Islet precursor cell (in vitro differentiated cells): ENCODE measurements at places on chromosomes 2 and 18.

DNA sequence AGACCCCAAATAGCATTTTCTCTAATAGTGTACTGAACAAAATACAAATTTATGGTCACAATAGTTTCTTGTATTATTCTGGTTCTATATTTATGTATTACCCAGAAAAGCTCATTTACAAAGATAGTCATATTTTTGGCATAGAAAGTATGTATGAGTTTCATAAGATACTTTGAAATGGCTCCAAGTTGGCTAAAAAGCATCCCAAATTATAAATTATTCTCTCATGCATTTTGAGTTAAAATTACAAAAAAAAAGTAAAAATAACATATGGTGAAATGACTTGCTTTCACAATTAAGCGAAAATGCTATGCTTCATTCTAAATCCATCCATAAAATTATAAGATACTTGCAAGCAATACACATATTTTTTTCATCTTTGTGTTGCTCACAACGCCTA, 530.7 kb downstream of the ZNF804A start:
- no peak for DNase-seq

DNA sequence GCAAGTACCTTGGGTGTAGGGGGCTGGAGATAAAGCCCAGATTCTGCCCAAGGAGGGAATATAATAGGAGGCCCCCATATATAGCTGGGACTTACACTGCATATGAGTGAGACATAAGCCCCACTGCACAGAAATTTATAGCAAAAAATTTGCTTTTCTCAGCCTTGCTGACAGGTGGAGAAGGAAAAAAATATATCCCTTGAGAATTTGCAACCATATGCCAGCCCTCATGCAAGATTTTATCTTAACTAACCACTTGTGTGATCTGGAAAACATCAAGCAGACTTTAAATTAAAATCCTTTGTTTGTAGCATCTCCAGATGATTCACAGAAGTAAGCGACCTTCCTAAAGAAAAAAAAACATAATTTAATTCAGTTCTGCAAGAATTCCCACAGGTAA, 288.2 kb downstream of the BCL2 start:
- DNase-seq = no peak

DNA sequence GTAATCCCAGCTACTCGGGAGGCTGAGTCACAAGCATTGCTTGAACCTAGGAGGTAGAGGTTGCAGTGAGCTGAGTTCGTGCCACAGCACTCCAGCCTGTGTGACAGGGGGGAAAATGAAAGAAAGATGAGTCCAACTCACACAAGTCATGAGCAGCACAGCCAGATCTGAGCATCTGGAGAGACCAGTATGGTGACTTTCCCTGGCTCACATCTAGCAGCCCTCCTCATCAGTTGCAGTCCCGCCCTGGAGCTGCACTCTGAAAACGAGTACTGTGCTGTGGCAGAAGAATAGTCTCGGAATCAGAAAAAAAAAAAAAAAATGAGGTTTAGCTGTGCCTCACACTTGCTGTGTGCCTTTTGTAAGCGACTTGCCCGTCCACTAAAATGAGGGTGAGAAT, 74.4 kb upstream of the TRIB2 start:
- peak; percentile 71 for DNase-seq

GRCh38 chr2:179106342-179106675, 56.4 kb upstream of the CCDC141 start:
- DNase-seq = no peak

DNA sequence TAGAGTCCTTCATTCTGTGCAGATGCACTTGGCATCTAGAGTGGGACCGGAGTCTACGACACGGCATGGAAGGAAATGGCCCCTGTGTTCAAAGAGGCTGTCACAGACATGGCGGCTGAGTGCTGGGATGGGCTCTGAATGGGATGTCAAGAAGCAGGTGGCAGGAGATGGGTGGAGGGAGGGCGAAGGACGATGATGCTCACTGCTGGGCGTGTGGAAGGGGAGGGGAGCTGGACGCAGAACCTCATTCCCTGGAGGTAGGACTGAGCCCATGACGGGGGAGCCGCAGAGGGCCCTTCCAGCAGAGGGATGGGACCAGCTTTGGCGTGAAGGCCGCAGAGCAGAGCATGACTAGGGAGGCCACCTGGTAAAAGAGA, 18.8 kb upstream of the ALPI start:
- no peak for DNase-seq

GRCh38 chr18:3869848-3870247, 419.9 kb downstream of the TGIF1 start:
- no peak for DNase-seq

DNA sequence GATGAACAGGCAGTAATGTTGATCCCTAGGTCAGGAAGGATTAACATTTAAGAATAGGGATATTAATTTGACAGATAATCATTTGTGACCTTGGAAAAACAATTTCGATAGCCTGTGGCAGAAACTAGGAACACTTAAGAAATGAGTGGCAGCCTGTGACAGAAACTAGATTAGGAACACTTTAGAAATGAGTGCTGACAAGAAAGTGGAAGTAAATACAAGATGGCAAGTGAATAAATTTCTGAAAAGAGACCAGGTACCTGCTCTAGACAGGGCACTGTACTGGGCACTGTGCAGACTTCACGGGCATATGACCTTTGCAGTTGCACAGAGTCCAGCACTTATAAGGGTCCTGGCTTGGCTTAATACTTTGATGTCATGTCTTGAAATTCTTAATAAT, 5.5 kb upstream of the HNRNPA3 start:
- DNase-seq = no peak

- DNase-seq = peak; percentile 41
Measured at GRCh38 chr2:240196716-240197461, 56.4 kb upstream of the OTOS start.

GRCh38 chr18:23248826-23249225, 113.5 kb downstream of the CABLES1 start:
- no peak for DNase-seq

DNA sequence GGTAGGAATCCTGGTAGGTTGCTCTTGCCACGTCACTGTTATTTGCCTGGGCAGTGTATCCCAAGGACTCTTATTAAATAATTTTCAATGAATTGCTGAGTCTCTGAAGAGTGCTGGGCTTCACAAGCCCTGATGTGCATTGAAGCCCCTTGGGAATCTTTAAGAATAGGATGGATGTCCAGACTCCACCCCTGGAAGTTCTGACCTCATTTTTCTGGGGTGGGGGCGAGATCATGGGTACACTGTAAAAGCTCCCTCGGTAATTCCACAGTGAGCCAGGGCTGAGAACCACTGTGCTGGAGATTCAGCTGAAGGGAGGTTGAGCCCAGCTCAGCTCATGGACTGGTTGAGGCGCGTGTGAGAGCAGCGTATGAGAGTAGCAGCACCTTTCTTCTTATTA, 140.2 kb downstream of the PIEZO2 start:
- DNase-seq = no peak

GRCh38 chr2:234032279-234032856, 18.1 kb upstream of the SPP2 start:
- no peak for DNase-seq

- no peak for DNase-seq
Measured at GRCh38 chr2:74080346-74080745, 67.4 kb downstream of the BOLA3 start.

DNA sequence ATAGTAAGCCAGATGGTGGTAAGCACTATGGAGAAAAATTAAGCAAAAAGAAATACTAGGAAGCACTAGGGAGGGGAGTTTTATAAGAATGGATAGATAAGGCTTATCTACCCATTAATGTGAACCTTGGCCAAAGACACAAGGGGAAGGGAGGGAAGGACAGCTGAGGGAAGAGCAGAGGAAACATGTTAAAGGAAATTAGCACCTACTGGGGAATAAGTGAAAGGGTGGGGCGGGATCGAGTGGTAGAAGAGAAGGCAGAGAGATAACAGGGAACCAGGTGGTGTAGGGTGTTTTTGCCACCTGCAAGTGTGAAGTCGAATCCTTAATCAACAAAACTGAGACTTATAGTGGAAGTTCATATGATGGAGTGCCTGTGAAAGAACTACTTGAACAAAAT, 1.7 kb downstream of the UNC80 start:
- DNase-seq = no peak

DNA sequence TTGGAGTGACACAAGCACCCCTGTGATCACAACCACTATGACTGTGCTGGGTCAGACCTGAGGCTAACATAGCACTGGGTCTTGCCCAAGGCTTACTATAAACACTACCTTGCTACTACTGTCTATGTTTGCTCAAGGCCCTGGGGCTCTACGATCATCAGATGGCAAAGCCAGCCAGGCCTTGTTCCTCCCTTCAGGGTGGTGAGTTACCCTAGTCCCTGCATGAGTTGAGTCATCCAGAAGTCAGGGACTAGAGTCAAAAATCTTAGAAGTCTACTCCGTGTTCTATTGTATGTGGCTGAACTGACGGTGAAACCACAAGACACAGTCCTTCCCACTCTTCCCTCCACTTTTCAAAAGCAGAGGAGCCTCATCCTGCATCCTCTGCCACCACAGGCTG, 551.2 kb upstream of the FSIP2 start:
- DNase-seq = peak; percentile 61

DNA sequence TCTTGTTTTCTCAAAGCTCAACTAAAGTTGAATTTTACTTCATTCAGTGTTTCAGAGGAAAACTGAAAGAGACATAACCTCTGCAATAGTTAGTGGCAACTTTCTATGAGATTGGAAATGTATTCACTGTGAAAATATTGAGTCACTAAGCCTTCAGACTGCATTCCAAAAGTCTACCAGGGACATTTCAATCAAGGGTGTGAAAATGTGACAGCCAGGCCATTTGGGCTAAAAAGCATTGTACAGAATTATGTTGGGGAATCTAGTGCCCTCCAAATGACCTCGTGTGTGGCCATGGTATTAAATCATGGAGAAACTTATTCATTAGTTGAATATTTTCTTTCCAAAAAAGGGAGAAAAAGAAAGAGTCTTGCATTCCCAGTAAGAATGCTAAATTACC, 251.9 kb downstream of the GRB14 start:
- no peak for DNase-seq

DNA sequence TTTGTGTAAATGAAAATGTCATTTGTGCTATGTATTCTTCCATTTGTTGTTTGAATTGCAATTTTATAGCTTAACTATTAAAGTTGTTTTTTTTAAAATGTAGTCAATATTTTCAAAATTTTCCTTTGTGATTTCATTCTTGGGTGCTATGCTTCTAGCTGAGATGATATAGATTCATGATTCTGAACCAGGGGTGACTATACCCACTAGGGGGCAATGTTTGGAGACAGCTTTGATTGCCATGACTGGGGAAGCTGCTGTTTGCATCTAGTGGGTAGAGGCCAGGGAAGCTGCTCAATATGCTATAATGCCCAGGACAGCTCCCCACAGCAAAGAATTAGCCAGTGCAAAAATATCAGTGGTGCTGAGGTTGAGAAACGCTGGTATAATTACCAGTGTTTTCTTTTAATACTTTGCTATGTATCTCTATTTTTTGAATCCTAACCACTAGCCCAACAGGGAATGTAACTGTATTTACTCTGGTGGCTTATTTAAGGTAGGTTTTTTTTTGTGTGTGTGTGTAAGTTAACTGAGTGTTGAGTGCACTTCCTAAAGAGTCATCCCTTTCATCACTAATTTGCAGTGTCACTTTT, 99.7 kb downstream of the MEP1B start:
- DNase-seq = peak; percentile 80

DNA sequence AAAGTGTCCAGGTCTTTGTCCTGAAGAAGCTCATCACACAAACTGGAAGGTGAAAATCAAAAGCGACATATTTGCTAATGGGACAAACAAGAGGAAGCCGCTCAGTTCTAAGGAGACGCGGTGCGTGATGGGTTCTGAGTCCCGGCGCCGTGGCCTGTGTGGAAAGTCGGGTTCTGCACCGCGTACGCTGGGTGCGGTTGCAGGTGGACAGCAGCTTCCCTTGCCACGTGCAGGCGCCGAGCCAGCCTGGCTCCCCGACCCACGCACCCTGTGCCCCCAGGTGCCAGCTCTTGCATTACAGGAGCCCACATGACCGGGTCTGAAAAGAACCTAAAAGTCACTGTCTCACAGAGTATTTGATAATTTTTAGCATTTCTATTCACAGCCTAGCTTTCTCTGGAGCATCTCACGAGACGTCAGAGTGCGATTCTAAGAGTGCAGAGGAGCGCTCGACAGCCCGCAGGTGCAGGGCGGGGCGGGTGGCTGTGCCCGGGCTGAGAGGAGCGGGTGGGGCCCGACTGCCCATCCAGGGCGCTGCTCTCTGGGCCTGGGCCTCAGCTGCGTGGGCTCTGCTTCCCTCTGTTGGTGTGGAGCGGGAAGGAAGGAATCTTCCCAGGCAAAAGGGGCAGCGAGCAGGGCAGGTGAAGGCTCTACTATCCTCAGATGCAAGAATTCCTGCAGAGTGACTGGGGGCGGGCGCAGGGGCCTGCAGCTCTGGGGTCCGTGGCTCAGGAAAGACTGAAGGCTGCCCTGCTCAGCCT, 39.4 kb downstream of the MYT1L start:
- DNase-seq = peak; percentile 76

- peak; percentile 8 for DNase-seq
Measured at GRCh38 chr18:78753240-78753639, 226.4 kb upstream of the SALL3 start.

GRCh38 chr2:46977899-46978298, 62.3 kb upstream of the MCFD2 start:
- no peak for DNase-seq

- DNase-seq = no peak
Measured at GRCh38 chr2:238709325-238710025, 138.4 kb upstream of the TWIST2 start.

- no peak for DNase-seq
Measured at GRCh38 chr2:172931256-172931894, 144.3 kb upstream of the MAP3K20 start.

GRCh38 chr2:120832296-120833070, 96.8 kb downstream of the GLI2 start:
- DNase-seq = no peak

- DNase-seq = no peak
Measured at GRCh38 chr2:99261242-99261641, 5.8 kb upstream of the LYG2 start.

GRCh38 chr18:9696112-9696511, 12.0 kb upstream of the RAB31 start:
- DNase-seq = peak; percentile 44

GRCh38 chr2:95072424-95072823, 46.9 kb downstream of the MAL start:
- no peak for DNase-seq

- DNase-seq = no peak
Measured at GRCh38 chr2:24410976-24411375, 50.6 kb upstream of the ITSN2 start.
